ENCODE measurements at places on chromosomes 7 and 10. TPM values are rescaled to one million over a fixed set of nuclear protein-coding genes. Genes with fewer than 3 reads are reported as not detected.

Gene AGR3
- polyA plus RNA-seq: not detected

- no peak for DNase-seq
Observed at GRCh38 chr7:68688416-68689086, 909.7 kb upstream of the AUTS2 start.

- DNase-seq: no peak
Observed at GRCh38 chr10:48213047-48213446, 61.4 kb downstream of the FRMPD2 start.

- no peak for DNase-seq
Observed at GRCh38 chr10:68032113-68032512, 43.0 kb downstream of the HERC4 start.

Gene C7orf33
- polyA plus RNA-seq: not detected

Gene AMPH
- polyA plus RNA-seq: 0.05 TPM

DNA sequence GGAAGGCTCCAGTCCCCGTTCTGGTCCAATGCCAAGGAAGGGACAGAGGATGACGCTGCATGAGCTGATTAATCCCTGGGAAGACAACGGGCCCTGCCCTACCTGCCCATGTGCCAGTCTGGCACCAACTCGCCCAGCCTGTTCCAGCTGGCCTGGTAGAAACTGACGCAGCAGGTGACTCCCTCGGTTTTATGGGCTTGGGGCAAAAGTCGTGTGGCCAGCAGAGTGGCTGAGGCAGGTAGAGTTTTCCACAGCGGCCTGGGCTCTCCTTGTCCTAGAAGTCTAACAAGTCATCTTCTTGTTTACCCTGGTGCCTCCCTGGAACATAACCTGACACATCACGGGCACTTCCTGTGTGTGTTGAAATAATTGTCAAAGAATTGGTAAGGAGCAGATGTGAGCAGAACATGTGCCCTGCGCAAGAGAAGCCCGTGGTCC, 20.4 kb upstream of the LMTK2 start:
- no peak for DNase-seq

Gene GJC3
- polyA plus RNA-seq: not detected
